ENCODE measurements at places on chromosomes 2 and 18. TPM values are rescaled to one million over a fixed set of nuclear protein-coding genes. Genes with fewer than 3 reads are reported as not detected.

MPV17 gene
- total RNA-seq = 47.2 TPM

FAM110C gene
- total RNA-seq = 5.2 TPM

MAT2A gene
- total RNA-seq = 130 TPM

UGT1A10 gene
- not detected for total RNA-seq

FSHR gene
- total RNA-seq = 0.20 TPM

C2orf80 gene
- total RNA-seq = not detected

BMP10 gene
- 0.25 TPM for total RNA-seq

TUBA3E gene
- total RNA-seq = 60.2 TPM

SPDYA gene
- 0.15 TPM for total RNA-seq

SOX11 gene
- 0.10 TPM for total RNA-seq

- DNase-seq = no peak
Measured at GRCh38 chr18:36411745-36412168, 114.2 kb downstream of the FHOD3 start.

DNA sequence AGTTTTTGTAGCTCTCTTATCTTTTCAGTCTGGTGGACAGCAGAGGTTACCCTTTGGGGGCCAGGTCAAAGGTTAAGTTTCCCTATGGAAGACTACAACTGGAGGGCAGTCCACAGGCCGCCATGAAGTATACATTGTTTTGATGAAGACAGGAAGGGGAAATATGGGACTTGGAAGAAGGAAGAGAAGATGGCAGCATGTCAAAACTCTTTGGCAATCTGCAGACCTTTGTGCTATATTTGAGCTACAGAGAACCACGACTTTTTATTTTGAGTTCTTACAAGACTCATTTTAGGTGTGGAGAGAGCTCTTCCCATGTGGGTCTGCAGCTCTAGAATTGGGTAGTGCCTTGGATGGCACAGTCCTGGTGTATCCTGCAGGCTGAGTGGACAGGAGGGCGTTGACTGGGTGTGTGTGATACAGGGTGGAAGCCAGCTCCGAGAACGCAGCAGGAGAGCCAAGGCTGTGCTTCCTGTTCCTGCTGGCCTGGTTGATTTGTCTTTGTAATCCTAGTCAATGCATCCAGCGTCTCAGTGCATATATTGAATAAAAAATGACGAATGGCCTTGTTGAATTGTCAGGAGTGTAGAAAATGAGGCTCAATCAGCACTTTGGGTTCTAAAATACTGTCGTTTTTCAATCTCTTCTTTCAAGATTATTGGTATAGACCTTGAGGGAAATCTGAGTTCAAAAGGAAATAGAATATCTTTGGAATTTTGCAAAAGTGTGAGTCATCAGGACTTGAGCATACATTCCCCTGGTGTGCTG, 11.5 kb downstream of the ITGA6 start:
- no peak for DNase-seq

DNA sequence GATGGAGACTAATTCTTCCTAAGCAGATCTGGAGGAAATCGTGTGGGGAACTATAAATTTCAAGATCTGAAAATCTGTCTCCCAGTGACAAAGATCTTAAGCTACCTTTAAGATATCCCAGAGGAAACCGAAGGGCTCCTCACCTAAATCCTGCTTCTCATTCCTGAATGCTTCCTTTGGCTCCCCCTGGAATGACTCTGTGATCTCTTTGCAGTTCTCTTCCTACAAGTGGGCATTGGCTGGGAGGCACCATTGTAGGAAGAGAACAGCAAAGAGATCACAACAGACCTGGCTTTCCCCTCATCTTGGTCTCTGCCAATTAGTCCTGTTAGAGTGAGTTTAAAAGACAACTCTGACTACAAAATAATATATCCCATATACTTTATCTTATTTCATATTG, 70.0 kb upstream of the KCNH7 start:
- no peak for DNase-seq

DNA sequence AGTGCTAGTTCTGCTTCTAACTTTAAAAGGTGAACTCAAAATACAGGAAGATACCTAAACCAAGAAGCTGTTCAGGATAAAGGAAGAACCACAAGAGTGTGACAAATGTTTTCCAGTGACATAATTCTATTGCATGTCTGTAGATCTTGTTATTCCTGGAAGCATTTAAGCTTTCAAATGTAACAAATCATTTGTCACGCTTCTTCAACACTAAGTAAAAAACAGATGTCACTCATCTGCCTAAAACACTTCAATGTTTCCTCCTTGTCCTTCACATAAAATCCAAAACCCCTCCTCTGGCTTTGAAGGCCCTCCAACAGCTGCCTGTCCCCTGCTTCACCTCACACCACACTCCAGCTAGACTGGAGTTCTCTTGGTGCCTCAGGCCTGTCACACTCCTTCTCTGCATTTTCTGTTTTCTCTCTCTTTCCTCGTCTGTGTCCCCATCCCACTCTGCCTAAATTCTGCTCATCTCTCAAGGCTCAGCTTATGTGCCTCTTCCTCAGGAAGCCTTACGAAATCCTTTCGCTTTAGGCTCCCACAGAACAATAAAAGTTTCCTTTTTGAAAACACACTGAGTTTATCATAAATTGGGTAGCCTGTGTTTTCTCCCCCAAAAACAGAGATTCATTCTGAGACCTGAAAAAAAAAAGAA, 6.4 kb upstream of the CLEC4F start:
- DNase-seq = no peak

- DNase-seq = no peak
Measured at GRCh38 chr2:99827296-99827999, 314.9 kb downstream of the AFF3 start.

GRCh38 chr2:150212722-150213171, 274.7 kb downstream of the RND3 start:
- no peak for DNase-seq

GRCh38 chr2:46390901-46391395, 88.4 kb upstream of the TMEM247 start:
- DNase-seq = no peak

- no peak for DNase-seq
Measured at GRCh38 chr2:75002007-75002406, 43.6 kb downstream of the POLE4 start.

GRCh38 chr2:77054938-77055337, 467.2 kb downstream of the LRRTM4 start:
- DNase-seq = no peak

DNA sequence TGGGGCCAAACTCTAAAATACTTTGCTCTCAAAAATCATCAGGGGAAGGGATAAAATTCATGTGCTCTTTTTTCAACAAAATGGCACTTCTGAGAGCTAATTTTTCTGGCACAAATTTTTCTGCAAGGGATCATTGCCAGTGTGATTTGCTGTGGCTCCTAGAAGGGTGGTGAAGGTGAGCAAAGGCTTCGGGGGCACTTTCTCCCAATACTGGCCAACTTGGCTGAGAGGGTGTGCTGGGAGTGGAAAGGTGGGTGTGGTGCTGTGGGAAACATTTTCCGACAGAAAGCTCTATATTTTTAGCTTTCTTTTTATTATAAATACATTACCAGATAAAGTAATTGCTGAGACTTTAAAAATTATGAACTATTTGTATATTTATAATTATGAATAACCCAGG, 419 bp downstream of the SMYD1 start:
- no peak for DNase-seq

DNA sequence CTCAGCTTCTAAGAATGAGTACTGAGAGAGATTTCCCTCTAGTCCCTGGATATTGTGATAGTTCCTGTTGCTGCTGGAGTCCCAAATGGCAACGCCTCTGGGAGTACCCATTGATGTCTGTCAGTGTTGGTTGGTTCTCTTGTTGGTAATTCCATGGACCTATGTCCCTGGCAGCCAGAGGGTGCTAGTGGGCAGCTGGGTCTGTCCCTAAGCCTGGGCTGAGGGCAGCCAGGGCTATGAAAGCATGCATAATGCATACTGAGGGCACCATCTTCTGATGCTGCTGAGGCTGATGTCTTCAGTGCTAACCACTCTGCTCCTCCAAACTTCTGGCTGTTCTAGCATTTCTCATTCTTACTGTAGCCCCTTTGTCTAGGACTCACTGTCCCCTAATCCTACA, 35.9 kb downstream of the NABP1 start:
- no peak for DNase-seq

GRCh38 chr2:121697108-121697631, 39.5 kb downstream of the NIFK start:
- no peak for DNase-seq

GRCh38 chr2:191696966-191697365, 19.0 kb downstream of the NABP1 start:
- DNase-seq = no peak

- DNase-seq = no peak
Measured at GRCh38 chr2:120729406-120730399, 6.0 kb upstream of the GLI2 start.

DNA sequence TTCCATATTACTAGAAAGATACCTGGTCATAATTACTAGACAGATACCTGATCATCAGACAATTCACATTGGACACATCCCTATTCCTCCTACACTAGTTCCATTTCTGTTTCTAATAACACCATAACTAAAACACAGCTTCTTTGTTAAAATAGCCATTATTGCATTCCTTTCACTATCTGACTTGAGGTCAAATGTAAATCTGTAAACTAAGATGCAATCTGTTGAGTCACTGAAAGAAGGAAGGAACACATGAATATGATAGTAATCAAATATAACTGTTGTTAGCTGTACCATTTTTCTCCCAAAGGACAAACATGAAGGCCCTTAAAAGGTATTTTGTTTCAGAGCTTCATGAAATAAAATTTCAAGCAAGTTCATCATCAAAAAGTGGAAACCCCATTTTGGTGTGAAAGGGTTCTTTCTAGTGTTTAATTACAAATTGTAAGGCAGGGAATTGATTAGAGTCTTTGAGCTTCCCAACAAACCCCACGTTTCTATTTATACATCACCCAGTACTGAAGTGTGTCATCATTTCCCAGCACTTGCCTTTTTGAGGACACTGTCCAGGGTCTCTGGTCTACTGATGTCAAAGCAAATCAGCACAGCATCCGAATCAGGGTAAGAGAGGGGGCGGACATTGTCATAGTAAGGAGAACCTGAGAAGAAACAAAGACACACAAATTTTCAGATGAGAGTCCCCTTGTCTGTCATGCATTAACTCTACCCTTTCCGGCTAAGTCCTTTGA, 13.0 kb downstream of the RND3 start:
- no peak for DNase-seq

- peak; percentile 11 for DNase-seq
Measured at GRCh38 chr2:85770786-85771409, 17.1 kb downstream of the ATOH8 start.

GRCh38 chr2:527581-527980, 149.6 kb downstream of the TMEM18 start:
- DNase-seq = no peak

GRCh38 chr2:128172191-128172590, 81.2 kb downstream of the UGGT1 start:
- DNase-seq = no peak

DNA sequence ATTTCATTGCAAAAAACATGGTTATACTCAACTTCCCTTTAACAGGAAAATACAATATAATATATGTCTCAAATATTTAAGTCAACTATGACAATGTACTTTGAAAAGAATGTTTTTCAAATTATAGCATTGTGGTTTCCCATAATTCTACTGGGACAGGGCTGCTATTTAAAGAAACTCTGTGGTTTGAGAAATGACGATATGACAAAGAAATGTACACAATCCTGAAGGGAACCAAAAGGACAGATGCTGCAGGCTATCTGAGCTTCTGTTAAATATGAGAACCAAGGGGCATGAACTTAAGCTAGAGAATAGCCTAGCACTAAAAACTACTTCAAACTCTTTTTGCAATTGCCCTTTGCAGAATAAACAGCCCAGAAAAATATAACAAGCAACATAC, 415.9 kb downstream of the GRB14 start:
- DNase-seq = no peak

DNA sequence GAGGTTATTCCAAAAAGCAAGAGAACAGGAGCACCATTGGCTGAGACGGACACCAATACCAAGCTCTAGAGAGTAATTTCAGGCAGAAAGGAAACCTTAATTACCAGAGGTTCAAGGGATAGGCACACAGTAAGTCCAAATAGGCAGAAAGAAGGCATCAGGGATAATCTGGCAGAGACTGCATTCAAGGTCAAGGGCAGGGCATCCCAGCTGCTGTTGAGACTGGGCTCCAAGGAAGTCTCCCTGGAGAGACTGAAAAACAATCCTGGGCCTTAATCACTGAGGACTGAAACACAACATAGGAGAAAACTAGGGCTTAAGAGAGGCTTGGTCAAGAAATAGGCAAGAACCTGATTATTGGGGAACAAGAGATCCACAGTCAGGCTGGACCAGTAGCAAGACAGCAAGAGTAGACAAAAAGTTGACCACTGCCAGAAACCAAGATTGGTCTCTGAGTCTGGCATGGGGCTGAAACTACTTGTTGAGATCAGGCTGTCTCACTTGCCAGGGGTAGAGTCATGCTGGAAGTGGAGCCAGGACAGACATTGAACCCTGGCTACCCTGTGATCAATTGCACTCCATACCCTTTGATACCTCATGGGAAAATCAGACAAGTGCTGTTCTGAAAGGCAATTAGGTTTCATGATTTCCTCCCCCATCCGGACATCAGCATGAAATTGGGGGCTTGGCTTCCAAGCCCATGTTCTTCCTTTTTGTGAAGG, 193.2 kb upstream of the TNP1 start:
- no peak for DNase-seq
